ELR (cell line): ENCODE measurements at places on chromosomes 4 and X.

DNA sequence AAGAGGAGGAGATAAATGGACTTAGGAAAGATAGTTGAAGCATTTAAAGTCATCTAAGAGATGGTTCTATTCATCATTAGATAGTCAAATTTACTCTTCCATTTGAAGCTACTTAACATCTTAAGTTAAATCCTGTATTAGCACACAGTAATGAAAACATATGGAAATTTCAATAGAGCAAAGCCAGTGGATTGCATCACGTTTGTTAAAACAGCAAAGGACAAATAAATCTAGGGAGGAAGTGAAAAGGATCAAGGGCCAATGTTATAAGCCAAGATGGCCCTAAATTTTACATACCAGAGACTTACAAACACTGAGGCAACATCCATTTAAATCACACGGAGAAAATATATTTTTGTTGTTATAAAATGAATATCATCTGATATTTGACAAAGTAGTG lies 602.8 kb downstream of the INPP4B start:
- no peak for DNase-seq

GRCh38 chr4:99879458-99879857 lies 14.8 kb downstream of the LAMTOR3 start:
- DNase-seq: no peak

- DNase-seq: peak; percentile 94
These were observed 31.0 kb upstream of the SLC25A4 start for GRCh38 chr4:185112104-185112503.

DNA sequence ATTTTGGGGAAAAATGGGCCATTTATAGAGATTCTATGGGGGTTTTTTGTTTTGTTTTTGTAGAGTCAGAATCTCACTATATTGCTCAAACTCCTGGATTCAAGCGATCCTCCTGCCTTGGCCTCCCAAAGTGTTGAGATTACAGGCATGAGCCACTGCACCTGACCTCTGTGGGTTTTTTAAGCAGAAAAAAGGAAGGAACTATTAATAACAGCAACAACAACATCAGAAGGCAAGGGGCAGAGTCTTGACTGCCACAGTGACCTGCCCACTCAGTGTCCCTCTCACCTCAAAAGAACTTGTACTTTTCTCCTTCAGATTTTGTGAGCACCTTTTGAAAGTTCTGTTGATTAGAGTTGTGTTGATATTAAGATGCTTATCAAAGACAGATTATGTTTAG lies 48.1 kb downstream of the FNIP2 start:
- no peak for DNase-seq

DNA sequence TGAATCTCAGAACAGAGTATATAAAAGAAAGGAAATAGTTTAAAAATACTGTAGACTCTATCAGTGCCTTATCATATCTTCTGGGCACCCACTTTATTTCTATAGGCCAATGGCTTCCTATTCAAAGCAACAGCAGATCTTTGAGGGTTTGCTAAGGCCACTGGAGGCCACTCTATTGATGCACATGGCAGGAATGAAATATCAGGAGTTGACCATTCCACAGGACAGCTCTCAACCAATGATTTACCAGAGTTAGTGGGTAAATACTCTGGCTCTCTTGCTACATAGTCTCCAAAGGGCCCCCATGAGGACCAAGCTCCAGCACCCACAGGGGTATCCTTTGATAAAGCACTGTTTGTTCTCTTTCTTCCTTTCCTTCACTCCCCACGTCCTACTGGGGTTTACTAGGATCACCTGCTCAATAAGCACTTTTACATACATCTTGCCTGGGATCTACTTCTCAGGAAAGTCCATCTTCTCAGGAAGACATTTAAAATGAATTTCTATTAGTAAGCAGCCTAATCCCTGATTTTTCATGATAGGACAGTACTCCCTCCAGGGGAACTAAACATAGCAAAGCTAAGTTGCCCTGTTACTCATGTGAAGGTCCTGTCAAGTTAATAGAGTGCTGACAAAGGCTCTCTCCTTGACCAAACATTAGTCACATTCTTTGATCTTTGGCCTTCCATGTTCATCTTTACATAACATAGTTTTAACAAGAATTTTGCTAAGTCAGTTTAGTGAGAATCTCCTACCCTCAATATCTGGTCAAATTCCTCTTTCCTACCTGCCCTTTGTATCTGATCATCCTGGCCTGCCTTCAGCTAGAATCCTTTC lies 459.7 kb downstream of the GRXCR1 start:
- no peak for DNase-seq

- DNase-seq: no peak
These were observed 47.1 kb upstream of the CASK start for GRCh38 chrX:41970419-41970818.
